ENCODE measurements at places on chromosomes 4 and X.

DNA sequence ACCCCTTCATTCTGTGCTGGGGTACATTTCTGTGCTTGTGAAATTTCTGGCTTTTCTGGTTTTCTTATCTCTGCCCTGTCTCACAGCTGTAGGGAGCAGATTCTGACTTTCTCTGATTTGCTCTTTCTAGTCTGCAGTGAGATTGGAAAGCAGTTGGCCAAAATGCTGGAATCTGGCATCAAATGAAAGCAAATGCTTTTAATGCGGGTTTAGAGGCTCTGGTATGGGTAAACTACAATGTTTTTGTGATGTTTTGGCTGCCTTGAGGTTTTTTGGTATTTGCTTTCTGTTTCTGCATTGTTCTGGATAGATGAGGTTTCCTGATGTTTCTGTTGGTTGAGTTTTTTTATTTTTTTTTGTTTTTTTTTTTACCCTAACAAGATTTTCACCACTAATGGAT, 23.8 kb downstream of the SMIM20 start:
- no peak for DNase-seq

GRCh38 chr4:111955001-111955400, 190.3 kb upstream of the FAM241A start:
- no peak for DNase-seq

DNA sequence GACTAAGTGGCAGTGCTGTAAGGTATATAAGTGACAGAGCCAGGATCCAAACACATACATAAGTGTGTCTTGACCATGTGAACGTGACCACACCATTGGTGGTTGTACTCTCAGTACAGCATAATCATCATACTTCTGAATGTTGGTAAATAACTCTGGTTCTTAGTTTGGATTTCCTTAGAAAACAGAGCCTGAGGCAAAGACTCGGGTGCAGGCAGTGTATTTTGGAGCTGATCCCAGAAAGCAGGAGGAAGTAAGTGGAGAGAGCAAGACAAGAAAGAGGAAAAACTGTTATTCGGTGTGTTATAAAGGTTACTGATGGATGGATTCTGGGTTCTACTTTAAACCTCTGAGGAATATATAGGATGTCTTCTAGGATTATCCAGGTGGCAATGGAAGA, 127.9 kb downstream of the SLC39A8 start:
- no peak for DNase-seq

- no peak for DNase-seq
Observed at GRCh38 chr4:70746179-70746839, 24.5 kb downstream of the RUFY3 start.

- DNase-seq: no peak
Observed at GRCh38 chrX:53732797-53733196, 46.3 kb upstream of the HUWE1 start.

GRCh38 chrX:9558615-9559014, 93.8 kb downstream of the TBL1X start:
- DNase-seq: no peak
